ENCODE measurements at places on chromosomes 3 and 15. TPM values are rescaled to one million over a fixed set of nuclear protein-coding genes. Genes with fewer than 3 reads are reported as not detected.

BCHE gene
- 1.6 TPM for total RNA-seq

DNA sequence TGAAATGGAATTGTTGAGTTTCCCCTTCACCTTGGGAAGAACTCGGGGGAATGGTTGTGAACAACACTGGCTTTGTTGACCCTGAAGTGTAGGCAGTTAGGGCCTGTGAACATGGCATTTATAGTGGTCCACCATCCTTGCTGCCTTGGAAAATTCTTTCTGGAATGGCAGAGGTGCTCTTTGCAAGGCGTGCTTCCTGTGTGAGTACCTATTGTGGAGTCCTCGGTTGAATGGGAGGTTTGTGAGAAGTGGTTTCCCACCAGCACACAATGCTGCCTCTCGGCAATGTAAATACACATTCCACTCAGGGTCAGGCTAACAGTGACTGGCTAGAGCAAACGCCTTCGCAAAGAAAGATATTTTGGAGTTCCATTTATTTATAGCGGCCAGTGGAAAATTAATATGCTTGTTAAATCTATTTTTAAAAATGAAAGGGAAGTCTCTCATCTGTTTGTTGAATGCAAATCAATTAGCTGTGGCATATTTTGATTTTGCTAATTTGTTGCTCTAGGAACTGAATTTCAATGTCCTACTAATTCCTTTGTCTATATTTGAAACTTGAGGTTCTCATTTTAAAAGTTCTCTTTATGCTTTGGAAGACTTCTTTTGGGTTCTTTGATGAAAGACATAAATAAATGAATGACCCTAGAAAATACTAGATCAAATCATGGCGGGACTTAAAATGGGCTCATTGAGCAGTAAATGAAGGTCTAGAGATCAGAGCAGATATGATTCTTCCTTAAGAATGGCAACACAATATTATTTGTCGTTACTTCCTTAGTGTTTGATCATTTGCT is 59.5 kb downstream of the FNDC3B start:
- DNase-seq: no peak

RAB6B gene
- total RNA-seq: 0.86 TPM

TIMMDC1 gene
- 58.7 TPM for total RNA-seq

- DNase-seq: no peak
These were observed 5.5 kb upstream of the ANO10 start for GRCh38 chr3:43627360-43627759.

DNA sequence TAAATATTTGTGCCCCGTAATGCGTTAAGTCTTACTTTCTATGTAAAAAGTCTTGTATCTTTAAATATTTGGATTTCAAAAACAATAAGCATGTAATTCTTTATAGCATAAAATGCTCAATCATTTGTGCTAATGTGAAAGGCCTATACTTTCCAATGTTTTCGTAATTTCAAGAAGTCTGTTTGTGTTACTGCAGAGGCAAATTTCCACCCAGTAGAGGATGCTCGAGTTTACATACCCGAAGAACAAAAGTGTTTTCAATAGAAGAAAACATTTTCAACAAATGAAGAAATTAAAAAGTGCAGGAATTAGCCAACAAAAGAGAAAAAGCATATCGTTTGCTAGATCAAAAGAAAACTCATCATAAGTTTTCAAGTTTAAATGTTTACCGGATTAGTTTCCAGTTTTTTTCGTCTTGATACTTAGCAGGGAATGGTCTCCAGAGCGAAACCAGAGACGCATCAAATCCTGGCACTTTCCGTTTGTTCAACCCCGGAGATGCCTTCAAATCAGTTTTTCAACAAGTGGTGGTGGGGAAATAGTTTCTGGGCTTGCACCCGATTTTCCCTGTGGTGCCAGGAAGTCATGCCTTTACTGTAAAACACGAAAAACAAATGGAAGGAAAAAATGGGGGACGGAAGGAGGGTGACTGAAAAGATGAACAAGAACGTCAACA is 1.0 kb downstream of the CGGBP1 start:
- DNase-seq: peak; percentile 37

DNA sequence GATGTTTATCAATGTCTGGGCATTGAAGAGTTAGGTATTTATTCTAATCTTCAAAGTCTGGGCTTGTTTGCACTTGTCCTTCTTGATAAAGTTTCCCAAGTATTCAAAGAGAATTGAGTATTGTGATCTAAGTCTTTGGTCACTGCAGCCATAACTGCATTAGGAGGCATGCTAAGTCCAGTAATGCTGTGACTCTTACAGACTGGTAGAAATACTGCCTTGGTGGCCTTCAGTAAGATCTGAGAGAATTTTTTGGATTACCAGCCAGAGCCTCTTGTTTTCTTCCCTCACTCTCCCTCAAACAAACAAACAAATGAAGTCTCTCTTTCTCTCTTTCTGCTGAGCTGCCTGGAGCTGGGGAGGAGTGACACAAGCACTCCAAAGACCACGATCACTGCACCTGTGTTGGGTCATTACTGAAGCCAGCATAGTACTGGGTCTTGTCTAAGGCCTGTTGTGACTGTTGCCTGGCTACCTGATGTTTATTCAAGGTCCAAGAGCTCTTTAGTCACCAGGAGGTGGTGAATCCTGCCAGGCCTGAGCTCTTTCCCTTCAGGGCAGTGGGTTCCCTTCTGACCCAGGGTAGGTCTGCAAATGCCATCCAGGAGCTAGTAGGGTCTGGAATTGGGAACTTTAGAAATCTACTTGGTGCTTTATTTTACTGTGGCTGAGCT is 14.8 kb upstream of the RBP2 start:
- DNase-seq: no peak

SLCO3A1 gene
- total RNA-seq: 8.6 TPM

- DNase-seq: no peak
These were observed 25.5 kb upstream of the HACD2 start for GRCh38 chr3:123610331-123610730.

- DNase-seq: no peak
These were observed 26.1 kb downstream of the FAM174B start for GRCh38 chr15:92629276-92629974.

All from fibroblast of villous mesenchyme (primary cell).